ENCODE measurements at places on chromosomes 5 and 9.

DNA sequence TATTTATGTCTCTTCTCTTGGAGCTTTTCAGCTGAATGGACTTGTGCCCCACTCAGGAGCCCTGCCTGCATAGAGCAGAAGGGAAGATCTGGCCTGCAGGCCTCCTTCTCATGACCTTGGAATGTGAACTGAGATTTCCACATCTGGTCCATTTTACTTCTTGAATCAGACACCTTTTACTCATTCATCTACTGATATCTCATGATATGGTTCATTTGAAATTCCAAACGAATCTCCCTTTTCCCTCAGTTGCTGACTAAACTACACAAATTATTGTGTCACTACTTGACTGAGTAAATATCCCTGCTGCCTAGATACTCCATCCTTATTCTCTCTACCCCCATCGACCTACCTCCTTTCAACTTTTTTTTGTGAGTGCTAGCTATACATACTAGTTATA, 138.7 kb downstream of the PLCXD3 start:
- no peak for DNase-seq

GRCh38 chr9:70486127-70486526, 71.7 kb upstream of the KLF9 start:
- no peak for DNase-seq

DNA sequence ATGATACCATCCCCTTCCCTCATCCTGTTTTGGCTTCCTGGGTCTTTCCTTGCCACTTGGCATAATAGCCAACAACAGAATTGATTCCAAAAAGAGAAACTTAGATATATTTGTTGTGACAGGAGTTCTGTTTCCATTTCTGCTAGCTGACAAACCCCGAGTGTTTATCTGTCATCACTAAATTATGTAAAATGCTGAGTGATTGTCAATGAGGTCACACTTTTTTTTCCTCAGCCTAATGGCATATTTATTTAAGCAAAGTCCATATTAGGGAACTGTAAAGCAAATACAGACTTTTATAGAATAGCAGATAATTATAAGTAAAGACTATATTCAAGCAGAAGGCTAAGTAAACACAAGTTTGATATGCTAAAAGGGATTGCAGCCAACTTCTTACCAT, 64.0 kb downstream of the RGS7BP start:
- DNase-seq, result no peak

GRCh38 chr9:132740526-132741309, 70.5 kb downstream of the GTF3C4 start:
- DNase-seq, result no peak

GRCh38 chr9:35520364-35520710, 30.4 kb downstream of the RUSC2 start:
- DNase-seq, result no peak

GRCh38 chr5:61866930-61867329, 439.1 kb upstream of the KIF2A start:
- no peak for DNase-seq

DNA sequence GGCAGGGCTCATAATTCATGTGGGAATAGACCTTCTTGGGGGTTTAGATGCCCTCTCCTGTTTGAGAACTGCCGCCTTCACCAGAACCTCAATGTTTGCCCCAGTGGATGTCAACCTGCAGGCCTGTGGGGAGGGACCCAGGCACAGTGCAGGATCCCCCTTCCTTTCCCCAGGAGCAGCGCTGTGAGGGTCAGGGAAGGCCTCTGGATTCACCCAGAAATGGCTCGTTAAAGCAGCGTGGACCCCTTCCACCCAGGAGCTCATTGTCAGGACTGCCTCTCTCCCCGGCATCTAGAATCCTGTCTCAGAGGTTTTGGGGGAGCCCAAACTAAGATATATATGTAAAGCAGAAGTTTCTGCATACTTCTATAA, 188.3 kb downstream of the GADD45G start:
- no peak for DNase-seq

DNA sequence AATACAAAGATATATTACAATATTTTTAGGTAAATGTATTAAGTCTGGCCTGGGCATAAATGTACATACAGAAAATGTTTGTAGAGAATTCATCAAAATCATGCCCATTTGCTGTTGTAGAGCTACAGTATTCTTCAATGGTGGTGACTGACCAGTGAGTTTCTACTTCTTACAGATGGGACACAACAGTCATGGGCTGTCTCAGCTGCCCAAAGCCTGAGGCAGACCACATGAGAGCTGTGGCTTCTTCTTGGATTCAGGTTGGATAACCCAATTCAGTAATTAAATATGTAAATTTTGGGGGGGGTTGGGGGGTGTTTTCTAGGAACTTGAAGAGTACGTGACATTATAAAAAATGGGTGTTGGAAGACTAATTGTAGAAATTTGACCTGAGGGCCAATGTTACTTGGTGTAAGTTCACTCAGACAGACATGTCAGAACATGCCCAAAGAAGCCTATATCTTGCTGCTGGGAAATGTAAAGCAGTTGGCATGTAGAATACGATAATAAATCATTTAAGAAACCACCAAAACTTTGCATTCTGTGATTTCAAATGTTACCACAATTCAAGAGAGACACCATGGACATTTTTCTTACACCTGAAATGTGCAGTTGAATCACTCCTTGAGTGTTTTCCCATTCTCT, 17.9 kb downstream of the STARD4 start:
- no peak for DNase-seq

- no peak for DNase-seq
Observed at GRCh38 chr5:2898661-2899060, 147.2 kb upstream of the IRX2 start.

DNA sequence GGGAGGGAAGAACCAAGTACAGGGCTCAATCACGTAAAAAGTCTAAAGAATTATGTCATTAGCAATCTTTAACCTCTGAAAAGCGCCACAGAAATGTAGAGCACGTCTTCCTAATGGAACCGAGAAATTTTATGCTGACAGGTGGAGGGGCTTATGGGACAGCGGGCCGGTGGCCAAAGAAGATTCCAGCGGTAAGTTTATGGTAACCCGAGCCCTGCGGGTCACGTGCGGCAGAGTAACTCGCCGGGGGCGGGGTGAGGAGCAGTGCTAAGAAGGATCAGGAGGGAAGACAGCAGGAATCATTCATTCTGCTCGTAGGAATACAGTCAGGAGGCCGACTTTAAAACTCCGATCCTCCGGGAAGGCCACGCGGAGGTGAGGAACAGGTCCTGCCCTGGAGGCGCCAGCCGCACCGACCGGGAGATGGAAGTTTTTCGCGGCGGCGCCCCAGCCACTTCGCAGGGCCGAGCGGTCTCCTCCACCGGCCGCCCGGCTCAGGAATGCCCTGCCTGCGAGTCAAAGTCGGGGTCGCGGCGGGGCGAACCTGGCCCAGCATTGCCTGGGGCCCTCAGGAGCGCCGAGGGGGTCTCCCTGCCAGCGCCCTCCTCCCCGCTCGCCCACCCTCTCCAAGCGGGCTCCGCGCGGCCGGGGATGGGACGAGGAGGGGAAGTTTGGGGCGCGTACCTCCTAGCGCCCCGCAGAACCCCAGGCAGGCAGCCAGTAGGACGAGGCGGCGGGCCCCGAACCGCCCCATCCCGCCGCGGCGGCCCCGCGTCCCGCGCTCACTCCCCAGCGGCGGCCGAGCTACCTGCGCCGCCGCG, 101.8 kb downstream of the ESM1 start:
- DNase-seq, result no peak

DNA sequence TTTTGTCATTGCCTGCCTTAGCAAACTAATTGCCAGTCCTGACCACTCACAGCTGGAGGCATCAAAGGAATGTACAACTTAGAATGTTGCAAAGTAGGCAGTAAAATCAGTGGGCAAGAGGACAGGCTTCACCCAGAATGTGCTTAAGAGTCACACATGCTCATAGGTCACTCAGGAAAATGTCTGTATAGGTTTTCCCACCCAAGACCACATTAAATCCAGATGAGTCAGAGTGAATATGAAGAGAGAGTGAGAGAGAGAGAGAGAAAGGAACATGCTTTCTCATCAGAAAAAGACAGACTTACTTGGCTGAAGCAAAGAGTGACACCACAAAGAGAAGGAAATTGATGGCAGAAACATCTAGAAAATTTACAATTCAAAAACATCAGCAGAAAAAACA, 37.9 kb downstream of the PLEKHG4B start:
- DNase-seq, result no peak

GRCh38 chr5:53110156-53110555, 599 bp upstream of the MOCS2 start:
- DNase-seq, result no peak

DNA sequence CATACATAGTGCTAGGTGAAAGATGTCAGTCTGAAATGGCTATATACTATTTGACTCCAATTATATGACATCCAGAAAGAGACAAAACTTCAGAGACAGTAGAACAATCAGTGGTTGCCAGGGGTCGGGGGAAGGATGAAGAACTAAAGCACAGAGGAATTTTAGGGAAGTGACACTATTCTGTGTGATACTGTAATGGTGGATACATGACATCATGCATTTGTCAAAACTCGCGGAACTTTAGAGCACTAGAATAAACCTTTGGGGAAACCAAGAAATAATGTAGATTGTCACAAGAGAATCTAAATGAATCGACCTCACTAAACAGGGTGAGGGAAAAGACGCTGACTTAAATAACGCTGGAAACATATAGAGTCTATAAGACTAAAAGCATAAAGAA, 107.0 kb upstream of the RETREG1 start:
- no peak for DNase-seq

DNA sequence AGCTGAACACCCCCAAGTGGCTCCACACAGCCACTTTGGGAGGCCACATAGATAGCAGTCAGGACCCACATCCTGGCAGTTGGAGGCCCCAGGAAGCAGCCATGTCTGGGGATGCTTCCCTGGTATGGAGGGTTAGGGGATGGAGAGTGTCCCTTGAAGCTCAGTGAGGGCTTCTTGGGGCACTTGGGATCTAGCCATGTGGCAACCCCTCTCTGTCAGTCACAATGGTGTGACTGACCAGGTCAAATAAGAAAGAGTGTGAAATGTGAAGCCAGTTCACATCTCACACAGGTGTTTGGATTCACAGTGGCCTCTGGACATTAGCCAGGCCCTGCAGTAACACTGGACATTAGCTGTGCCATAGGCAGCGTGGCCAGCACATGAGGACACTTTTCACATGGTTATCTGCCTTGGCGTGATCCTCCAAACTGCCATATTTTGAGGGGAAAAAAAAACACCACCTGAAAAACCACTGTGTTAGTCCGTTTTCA, 53.9 kb upstream of the IL17B start:
- DNase-seq, result no peak

- DNase-seq, result no peak
Observed at GRCh38 chr5:118253225-118254061, 734.9 kb downstream of the DTWD2 start.

- DNase-seq, result no peak
Observed at GRCh38 chr9:98708933-98709911, at the start of gene GABBR2. TSS of gene GABBR2 (minus strand) at chr9:98708935. CDS start at chr9:98708737, 198 bp downstream.

DNA sequence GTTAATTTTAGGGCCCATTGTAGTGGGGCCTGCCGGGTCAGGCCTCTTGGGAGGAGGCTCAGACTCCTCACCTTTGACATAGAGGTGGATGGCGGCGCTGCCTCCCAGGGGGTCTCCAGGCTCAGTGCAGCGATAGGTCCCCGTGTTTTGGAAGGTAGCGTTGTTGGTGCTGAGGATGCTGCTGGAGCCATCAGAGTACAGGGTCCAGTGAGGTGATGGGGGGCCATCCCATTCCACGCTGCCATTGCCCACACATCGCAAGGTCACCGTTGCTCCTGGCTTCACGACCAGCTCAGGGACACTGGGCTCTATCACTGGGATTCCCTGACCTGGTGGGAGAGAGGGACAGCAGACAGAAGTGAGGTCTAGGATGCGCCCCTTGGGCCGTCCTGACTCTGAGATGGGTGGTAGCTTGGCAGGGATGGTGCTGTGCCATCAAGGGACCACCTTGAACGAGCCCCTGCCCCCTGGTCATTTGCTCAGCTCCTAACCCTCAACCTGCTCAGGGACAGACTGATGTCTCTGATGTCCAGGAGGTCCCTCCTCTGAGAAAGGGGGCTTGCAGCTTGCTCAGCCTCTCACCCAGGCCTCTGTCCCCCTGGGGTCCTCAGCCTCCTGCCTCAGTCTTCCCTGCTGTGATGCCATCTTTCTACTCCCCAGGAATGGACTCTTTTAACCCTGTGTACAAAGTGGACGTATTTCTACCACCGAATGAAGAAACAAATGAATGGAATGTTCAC, 5.5 kb downstream of the CSF1R start:
- DNase-seq, result no peak

DNA sequence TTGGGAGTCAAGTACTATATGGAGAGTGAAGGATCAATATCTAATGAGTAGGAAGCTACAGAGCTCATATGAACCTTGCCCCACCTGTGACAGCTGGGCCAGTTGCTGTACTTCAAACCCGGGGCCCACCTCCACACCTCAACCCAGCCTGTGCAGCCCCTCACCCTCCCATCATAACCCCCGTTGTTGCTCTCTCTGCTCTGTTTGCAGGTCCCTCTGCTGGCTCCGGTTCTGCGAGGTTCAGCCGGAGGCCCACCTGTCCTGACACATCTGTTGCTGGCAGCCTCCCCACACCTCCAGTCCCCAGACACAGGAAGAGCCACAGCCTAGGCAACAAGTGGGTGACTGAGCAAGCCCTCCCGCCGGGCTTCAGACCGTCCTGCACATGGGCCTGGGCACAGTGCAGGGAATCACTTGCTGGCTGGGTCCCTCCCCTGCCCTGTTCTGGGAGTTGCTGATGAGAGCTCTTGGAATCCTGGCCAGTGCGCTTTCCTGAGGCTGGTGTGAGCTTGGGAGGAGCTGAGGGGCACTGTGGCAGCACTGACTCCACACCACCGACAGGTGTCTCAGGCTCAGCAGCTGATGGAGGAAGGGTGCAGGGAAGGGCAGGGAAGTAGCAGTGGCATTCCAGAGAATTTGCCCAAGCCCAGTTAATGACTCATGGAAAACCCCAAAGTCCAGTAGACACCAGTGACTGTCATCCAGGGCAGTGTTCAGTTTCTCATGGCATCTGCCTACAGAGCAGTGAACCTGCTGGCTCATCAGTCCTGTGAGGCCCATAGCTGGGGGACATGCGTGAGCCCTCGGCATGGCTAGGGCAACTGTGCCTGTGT, 69.5 kb upstream of the GARNL3 start:
- DNase-seq, result no peak

GRCh38 chr9:107486674-107487520, 2.7 kb downstream of the KLF4 start:
- DNase-seq, result no peak

DNA sequence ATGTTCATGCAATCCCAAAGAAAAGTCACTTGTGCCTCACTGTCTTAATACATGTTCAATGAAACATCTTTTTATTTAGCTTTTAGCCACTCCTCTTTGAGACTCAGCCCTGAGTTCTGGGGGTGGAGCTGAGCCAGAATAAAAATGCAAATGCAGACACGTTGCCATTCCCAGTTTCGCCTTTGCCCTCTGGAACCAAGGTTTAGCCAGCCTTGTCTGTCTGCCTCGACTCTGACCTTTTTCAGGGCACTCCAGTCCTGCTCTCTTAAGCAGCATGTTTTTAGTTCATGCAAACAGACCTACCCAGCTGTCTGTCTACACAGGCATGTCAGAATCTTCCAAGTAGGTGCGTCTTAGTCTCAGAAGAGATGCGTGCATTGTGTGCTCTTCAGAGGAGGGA, 82.2 kb upstream of the RANBP3L start:
- DNase-seq, result no peak

GRCh38 chr9:129881547-129882324, 46.5 kb downstream of the USP20 start:
- DNase-seq, result no peak

Data from activated CD4-positive, alpha-beta T cell treated with anti-CD3 and anti-CD28 coated beads, Interleukin-2, amount 50 U/mL, for 4 hours (primary cell).